ENCODE measurements at places on chromosomes 7 and 10. TPM values are rescaled to one million over a fixed set of nuclear protein-coding genes. Genes with fewer than 3 reads are reported as not detected.

The COA1 gene
- total RNA-seq: 91.8 TPM

The WNT8B gene
- total RNA-seq: 0.60 TPM

The VSTM4 gene
- total RNA-seq: 4.1 TPM

The CDK14 gene
- 68.5 TPM for total RNA-seq

DNA sequence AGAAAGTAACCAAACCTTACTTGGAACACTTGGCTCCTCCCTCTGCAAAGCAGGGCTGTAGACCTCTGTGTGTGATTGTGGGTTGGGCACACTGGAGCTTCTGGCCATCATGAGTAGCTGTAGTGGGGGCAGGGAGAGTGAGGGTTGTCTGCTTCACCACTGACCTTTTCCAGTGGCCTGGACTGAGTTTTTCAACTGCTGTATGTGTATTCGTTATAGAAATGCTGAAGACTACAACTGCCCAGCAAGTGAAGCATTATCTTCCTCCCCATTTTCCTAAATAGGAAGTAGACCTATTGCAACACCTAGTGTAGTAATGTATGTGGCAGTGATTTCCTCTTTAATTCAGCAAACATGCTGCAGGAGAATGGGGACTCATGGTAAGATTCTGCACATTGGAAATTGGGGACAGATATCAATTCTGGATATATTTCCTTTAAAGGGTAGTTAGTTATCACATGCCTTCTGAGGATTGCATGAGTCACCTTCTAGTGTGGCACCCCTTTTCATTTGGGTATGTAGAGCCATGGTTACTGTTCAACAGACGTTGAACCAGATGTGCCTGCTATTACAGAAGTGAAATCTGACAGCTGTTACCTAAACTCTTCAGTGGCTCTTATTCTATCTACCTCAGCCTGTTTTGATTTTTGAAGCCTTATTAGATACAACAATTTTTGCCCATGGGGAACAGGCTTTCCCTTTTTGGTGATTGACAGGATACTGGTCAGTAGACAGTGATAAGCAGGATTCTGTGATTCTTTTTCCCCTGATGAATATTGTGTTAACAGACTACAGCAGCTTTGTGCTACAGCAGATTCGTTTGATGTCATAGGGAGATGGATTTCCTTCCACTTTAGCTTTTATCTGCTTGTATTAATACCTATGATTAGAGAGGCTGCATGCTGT, 130.9 kb downstream of the SND1 start:
- no peak overlapping the region for H3K27ac ChIP-seq
- peaks cover 8% of the 10 kb centered on the region for H3K4me1 ChIP-seq
- no peaks in the 10 kb centered on the region for H3K36me3 ChIP-seq
- H3K4me3 ChIP-seq: no peak overlapping the region
- DNase-seq: no peak

GRCh38 chr10:5666841-5667630, 641 bp upstream of the ASB13 start:
- H3K27ac ChIP-seq: peak overlapping the region; percentile 57
- H3K4me1 ChIP-seq: peaks cover 24% of the 10 kb centered on the region
- no peaks in the 10 kb centered on the region for H3K27me3 ChIP-seq
- H3K36me3 ChIP-seq: no peaks in the 10 kb centered on the region
- peak overlapping the region; percentile 86 for H3K4me3 ChIP-seq

- no peaks in the 10 kb centered on the region for H3K36me3 ChIP-seq
- peaks cover under 1% of the 10 kb centered on the region for H3K4me1 ChIP-seq
- no peaks in the 10 kb centered on the region for H3K27me3 ChIP-seq
- no peak overlapping the region for H3K4me3 ChIP-seq
- no peak overlapping the region for H3K27ac ChIP-seq
These were observed 9.6 kb upstream of the KIF5B start for GRCh38 chr10:32065856-32066255.

DNA sequence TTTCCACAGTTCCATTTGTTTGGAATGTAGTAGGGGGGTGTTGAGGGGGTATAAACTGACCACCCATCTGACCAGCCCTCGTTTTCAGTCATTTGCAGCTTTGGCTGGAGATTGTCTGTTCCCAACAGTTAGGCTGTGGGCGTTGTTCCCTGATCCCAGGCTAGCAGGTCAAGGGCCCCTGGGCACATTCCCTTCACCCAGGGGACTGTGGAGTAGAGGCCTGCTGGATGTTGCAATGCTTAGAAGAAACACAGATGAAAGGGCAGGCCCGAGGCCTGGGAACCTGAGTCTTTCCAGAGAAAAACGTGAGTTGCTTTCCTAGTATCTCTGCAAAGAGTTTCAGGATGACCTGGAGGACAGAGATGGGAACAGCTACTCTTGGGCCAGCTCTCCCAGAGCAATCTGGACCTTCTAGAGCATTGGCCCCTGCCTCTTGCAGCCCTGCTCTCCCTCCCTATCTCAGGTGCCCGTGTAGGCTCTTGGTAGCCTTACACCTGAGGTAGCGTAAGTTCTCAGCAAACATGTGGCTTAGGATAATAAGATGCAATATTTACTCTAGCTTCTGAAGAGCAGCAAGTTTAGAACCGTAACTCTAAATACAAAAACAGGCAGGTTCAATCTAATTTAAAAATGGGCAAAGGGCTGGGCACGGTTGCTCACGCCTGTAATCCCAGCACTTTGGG, 99.4 kb upstream of the EFCAB10 start:
- no peaks in the 10 kb centered on the region for H3K36me3 ChIP-seq
- H3K27me3 ChIP-seq: no peaks in the 10 kb centered on the region
- H3K4me3 ChIP-seq: no peak overlapping the region
- H3K27ac ChIP-seq: no peak overlapping the region
- DNase-seq: no peak
- no peaks in the 10 kb centered on the region for H3K4me1 ChIP-seq

GRCh38 chr10:90602862-90603610, 254.8 kb downstream of the HTR7 start:
- H3K36me3 ChIP-seq: no peaks in the 10 kb centered on the region
- H3K4me1 ChIP-seq: no peaks in the 10 kb centered on the region
- H3K27ac ChIP-seq: no peak overlapping the region
- no peaks in the 10 kb centered on the region for H3K27me3 ChIP-seq
- H3K4me3 ChIP-seq: no peak overlapping the region

DNA sequence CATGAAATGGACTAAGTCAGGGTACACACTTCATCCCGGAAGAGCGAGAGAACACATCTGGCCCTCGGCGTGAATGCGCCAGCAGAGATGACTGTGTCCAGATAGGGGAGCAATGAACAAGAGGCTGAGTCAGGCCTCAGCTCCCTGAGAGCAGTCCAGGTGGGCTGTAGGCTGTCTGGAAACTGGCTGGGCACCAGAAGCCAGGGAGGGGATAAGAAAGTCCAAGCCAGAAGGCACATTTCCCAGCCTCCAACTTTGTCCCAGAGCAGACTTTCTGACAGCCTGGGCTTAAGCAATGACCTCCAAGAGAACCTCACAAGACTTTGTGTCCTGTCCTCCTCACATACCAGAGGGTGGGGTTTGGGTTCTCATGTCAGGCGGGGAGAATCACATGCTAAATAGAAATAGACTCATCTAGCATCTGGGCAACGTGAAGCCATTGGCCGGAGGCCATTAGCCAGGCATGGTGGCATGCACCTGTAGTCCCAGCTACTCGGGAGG, 157.2 kb downstream of the ARHGAP12 start:
- no peak for DNase-seq
- no peak overlapping the region for H3K4me3 ChIP-seq
- H3K36me3 ChIP-seq: no peaks in the 10 kb centered on the region
- H3K4me1 ChIP-seq: peaks cover 19% of the 10 kb centered on the region

- no peak for DNase-seq
- peak overlapping the region; percentile 99 for H3K27ac ChIP-seq
- no peaks in the 10 kb centered on the region for H3K27me3 ChIP-seq
These were observed 1.8 kb downstream of the SEMA3C start for GRCh38 chr7:80916770-80917741.

GRCh38 chr7:40572810-40573465, 438.1 kb downstream of the SUGCT start:
- H3K4me3 ChIP-seq: no peak overlapping the region
- peaks cover 41% of the 10 kb centered on the region for H3K4me1 ChIP-seq
- no peaks in the 10 kb centered on the region for H3K27me3 ChIP-seq
- H3K27ac ChIP-seq: peak overlapping the region; percentile 90
- DNase-seq: no peak

- no peak for DNase-seq
- H3K4me3 ChIP-seq: no peak overlapping the region
- H3K27me3 ChIP-seq: no peaks in the 10 kb centered on the region
- peaks cover 32% of the 10 kb centered on the region for H3K4me1 ChIP-seq
These were observed 89.4 kb downstream of the CTNNA3 start for GRCh38 chr10:67606572-67606971.

- peaks cover 22% of the 10 kb centered on the region for H3K36me3 ChIP-seq
- peaks cover 2% of the 10 kb centered on the region for H3K4me1 ChIP-seq
- DNase-seq: no peak
- no peaks in the 10 kb centered on the region for H3K27me3 ChIP-seq
These were observed 15.5 kb downstream of the HIF1AN start for GRCh38 chr10:100551196-100551595.

- peaks cover 2% of the 10 kb centered on the region for H3K36me3 ChIP-seq
- peaks cover 14% of the 10 kb centered on the region for H3K4me1 ChIP-seq
- no peak for DNase-seq
- H3K27me3 ChIP-seq: peaks cover 1% of the 10 kb centered on the region
- H3K4me3 ChIP-seq: no peak overlapping the region
These were observed 77.5 kb upstream of the HABP2 start for GRCh38 chr10:113475381-113475807.

- no peak for DNase-seq
- H3K27me3 ChIP-seq: peaks cover 75% of the 10 kb centered on the region
These were observed 51.4 kb downstream of the C10orf67 start for GRCh38 chr10:23293145-23293724.

GRCh38 chr7:158789842-158790241, 39.5 kb downstream of the ESYT2 start:
- no peak for DNase-seq
- no peak overlapping the region for H3K27ac ChIP-seq
- H3K4me3 ChIP-seq: no peak overlapping the region
- H3K36me3 ChIP-seq: peaks cover 39% of the 10 kb centered on the region

- H3K36me3 ChIP-seq: no peaks in the 10 kb centered on the region
- no peak overlapping the region for H3K27ac ChIP-seq
- H3K4me1 ChIP-seq: no peaks in the 10 kb centered on the region
- H3K27me3 ChIP-seq: no peaks in the 10 kb centered on the region
- no peak overlapping the region for H3K4me3 ChIP-seq
- DNase-seq: no peak
These were observed 126.2 kb upstream of the KCTD7 start for GRCh38 chr7:66502230-66503035.

GRCh38 chr10:49359349-49360270, 36.3 kb downstream of the DRGX start:
- no peaks in the 10 kb centered on the region for H3K4me1 ChIP-seq
- H3K27me3 ChIP-seq: peaks cover 28% of the 10 kb centered on the region

DNA sequence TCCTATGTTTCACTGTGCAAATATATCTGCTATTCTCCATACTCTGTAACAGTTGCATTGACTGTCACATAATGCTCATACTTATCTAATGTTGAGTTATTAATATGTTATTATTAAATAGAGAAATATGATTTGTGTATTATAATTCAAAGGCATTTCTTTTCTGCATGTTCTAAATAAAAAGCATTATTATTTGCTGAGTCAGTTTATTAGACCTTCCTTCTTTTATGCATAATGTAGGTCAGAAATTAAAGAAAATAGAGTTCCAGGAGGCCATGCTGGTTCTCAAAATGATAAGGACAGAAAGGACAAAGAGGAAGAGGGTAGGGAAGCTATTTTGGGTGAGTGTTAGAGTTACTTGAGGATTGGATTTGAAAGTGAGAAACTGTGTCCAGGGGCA, 50.7 kb downstream of the CYP2C9 start:
- no peak for DNase-seq

DNA sequence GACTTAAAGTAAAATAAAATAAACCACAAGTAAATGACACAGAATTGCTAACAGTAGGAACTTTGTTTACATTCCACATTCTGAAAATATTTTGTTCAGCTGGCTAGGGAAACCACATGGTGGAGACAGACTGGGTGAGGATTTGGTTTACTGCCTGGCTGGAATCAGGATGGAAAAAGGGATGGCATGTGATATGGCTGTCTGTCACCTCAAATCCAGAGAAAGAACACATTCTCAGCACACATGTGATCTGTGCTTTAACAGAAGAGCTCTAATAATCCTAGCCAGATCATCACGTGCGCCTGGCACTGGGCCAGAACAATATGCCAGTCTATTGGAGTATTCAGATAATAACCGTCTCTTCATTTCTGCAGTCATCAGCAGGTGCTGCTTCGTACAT, 90.9 kb upstream of the PIP4K2A start:
- peaks cover 38% of the 10 kb centered on the region for H3K4me1 ChIP-seq
- DNase-seq: no peak
- no peaks in the 10 kb centered on the region for H3K36me3 ChIP-seq
- no peak overlapping the region for H3K4me3 ChIP-seq

DNA sequence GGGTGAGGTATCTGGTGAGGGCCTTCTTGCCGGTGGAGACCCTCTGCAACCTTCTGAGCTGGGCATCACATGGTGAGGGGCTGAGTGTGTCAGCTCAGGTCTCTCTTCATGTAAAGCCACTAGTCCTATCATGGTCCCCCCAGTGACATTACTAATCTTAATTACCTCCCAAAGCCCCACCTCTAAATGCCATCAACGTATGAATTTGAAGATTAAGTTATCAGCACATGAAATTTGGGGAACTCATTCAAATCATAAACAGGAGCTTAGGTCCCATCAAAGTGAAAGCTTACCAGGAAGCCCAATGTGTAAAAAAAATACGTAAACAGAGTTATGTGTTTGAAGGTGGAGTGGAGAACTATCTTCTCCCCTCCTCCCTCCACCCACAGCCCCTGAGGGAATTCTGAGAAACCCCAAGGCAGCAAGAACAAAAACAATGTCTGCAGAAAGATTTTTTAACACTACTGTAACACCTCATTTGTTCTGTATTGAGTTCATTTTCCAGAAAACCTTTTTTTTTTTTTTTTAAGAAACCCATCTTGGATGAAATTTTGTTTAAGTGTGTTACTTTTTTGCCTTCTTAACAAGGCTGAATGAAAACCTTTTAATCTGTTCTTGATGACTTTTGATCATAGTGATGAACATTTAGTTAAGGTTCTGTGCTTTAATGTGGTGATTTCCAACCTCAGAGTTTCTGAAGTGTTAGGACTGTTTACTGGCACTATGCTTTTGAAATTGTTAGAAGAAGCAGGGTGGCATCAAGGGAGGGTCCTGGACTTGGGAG, 19.1 kb upstream of the PCGF5 start:
- peaks cover 5% of the 10 kb centered on the region for H3K4me1 ChIP-seq
- no peak overlapping the region for H3K4me3 ChIP-seq
- H3K27ac ChIP-seq: no peak overlapping the region
- H3K36me3 ChIP-seq: no peaks in the 10 kb centered on the region
- DNase-seq: no peak
- no peaks in the 10 kb centered on the region for H3K27me3 ChIP-seq

DNA sequence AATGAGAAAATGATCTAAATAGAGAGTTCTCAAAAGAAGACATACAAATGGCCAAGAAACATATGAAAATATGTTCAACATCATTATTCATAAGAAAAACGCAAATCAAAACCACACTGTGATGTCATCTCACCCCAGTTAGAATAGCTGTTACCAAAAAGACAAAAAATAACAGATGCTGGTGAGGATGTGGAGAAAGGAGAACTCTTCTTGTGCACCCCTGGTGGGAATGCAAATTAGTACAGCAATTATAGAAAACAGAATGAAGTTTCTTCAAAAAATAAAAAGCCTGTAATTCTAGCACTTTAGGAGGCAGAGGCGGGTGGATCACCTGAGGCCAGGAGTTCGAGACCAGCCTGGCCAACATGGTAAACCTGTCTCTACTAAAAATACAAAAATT, 199.3 kb downstream of the PARD3 start:
- no peaks in the 10 kb centered on the region for H3K36me3 ChIP-seq
- no peak overlapping the region for H3K27ac ChIP-seq
- H3K4me1 ChIP-seq: peaks cover 3% of the 10 kb centered on the region
- no peak overlapping the region for H3K4me3 ChIP-seq
